Left renal pelvis (tissue), 4 donors: ENCODE measurements at places on chromosomes 3 and 15. TPM values are rescaled to one million over a fixed set of nuclear protein-coding genes. Genes with fewer than 3 reads are reported as not detected.

RAB6B gene
- 18.9 TPM for polyA plus RNA-seq

- no peak for DNase-seq
These were observed 39.9 kb downstream of the NKIRAS1 start for GRCh38 chr3:23876923-23877322.

GRCh38 chr3:49339941-49340800, at the start of gene USP4:
TSS of gene USP4 (minus strand) at chr3:49340053. CDS start at chr3:49340024, 29 bp downstream.
- peak; percentile 82 for DNase-seq

SCG3 gene
- polyA plus RNA-seq: 0.49 TPM

DNA sequence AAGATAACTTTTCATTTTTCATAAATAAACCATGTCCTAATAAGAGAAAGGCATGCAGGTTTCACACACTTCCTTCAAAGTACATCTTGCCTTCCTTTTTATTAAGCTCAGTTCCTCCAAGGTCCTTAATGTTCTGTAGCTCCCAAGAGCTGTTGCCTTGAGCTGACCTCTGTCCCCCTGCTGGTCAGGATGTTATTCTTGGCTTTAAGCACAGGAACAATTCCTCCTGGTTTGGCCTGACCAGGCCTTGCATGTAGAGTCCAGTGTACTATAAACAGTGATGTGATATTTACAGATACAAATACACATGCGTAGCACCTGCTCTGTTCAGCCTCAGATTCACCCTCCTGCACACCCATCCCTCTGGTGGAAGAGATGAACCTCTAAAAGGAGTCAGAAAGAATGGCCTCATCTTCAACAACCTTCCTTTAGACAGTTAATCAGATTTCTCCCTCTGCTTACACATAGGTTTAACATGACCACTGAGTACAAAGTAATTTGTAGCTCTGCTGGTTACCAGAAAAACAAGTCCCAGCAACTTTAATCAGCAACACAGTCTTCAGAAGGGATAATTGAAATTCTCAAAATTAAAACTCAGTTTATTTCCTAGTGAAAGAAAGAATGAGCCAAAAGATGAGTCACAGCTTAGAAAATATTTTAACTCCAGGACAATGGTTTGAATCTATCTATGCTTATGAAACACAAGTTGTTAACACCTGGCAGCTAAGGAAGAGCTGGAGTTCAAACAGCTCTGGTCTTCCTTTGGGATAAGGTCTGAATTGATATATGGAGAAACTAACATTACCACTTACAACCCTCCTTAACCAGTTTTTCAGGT, 46.5 kb downstream of the PTPN9 start:
- DNase-seq: peak; percentile 22

CLDN16 gene
- 1.8 TPM for polyA plus RNA-seq

DNA sequence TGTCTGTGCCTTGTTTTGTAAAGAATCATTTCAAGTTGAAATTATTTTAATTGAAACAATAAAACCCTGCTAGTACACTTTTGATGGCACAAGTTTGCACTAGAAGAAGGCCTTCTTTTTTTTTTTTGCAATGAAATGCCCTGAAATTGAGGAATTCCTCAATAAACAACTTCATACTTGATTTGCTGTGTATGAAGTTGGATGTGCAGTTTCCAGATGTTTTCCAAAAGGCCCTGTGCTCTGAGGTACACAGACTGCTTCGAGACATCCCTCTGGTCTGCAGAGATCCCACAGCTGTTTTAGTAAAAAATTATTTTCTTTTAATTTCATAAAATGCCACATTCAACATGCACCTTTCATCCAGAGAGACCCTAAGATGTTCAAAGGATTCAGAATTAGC, 48.9 kb downstream of the HES1 start:
- no peak for DNase-seq

DNA sequence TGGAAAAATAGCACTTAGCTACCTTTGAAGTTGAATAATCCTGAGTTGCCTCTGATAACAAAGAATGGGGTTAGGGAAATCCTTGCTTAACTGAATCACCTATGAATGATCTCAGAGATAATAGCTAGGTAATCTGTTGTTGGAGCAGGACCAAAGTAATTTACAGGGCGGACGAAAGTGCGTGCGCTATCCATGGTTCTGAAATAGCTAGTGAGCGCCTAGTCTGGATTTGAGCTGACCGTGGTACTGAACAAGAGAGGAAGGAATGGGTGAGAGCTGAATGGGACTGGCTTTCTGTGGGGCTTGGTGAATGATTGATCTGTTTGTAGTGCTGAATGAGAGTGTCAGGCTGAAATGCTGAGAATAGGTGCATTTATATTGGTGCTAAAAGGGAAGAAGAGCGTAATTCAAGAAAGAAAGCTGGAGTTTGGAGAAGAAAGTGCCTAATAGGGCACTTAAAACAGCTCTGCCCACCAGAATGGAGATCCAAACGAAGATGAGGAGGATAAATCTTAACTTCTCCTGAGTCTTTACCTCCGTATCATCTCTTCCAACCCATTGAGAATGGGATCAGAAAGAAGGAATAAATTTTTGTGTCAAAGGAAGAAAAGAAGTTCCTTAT, 10.1 kb downstream of the SCN10A start:
- DNase-seq: peak; percentile 75

GPR176 gene
- 15.7 TPM for polyA plus RNA-seq

- no peak for DNase-seq
These were observed 12.8 kb upstream of the SH3BP5 start for GRCh38 chr3:15345066-15345607.

IL5RA gene
- 0.73 TPM for polyA plus RNA-seq

DNA sequence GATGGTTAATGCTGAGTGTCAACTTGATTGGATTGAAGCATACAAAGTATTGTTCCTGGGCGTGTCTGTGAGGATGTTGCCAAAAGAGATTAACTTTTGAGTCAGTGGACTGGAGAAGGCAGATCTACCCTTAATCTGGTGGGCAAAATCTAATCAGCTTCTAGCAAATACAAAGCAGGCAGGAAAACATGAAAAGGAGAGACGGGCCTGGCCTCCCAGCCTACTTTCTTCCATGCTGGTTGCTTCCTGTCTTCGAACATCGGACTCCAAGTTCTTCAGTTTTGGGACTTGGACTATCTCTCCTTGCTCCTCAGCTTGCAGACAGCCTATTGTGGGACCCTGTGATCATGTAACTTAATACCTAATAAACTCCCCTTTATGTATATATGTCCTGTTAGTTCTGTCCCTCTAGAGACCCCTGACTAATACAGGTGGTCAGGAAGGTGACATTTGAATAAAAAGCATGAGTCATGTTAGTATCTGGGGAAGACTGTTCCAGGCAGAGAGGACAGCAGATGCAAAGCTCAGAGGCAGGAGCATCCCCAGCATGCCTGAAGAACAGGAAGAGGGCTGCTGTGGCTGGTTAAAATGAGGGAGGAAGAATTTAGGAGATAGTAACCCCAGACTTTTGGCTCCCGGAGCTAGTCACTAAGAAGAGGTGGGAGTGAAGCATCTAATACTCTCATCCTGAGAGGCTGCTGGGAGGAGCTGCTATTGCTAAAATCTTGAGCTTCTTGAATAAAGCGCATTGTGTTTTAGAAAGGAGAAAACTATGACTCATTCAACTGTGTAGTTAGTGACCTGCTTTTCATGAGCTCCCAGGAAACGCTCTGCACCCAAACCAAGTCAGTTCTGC, 207.4 kb upstream of the HES1 start:
- DNase-seq: no peak

GRCh38 chr3:196684548-196685407, 27.3 kb downstream of the CEP19 start:
- DNase-seq: no peak

CNTN3 gene
- polyA plus RNA-seq: 6.9 TPM

- DNase-seq: no peak
These were observed 48.6 kb downstream of the MCCC1 start for GRCh38 chr3:183050706-183051105.

EHHADH gene
- polyA plus RNA-seq: 27.3 TPM

EPHB1 gene
- 5.8 TPM for polyA plus RNA-seq

DNASE1L3 gene
- polyA plus RNA-seq: 4.4 TPM

DNA sequence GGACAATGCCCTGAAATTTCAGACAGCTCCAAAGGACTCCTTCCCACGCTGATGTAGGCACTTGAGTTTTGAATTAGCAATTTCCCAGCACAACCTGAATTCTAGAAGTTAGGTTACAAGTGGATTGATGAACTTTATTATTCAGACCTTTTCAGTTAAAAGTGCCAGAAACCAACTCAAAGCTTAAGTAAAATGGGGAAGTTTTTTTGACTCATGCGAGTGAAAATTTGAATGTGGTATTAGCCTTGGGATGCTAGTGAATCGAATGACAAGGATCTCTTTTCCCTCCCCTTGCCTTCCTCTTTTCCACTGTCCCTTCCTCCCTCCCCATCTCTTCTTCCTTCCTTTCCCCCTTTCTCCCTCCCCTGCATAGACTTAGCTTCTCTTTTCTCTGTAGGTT, 295.1 kb upstream of the PROK2 start:
- no peak for DNase-seq

- DNase-seq: no peak
These were observed 27.4 kb downstream of the MIX23 start for GRCh38 chr3:122355612-122356011.

GHRL gene
- polyA plus RNA-seq: 2.4 TPM

- no peak for DNase-seq
These were observed 27.1 kb upstream of the CSPG4 start for GRCh38 chr15:75739791-75740190.

GRCh38 chr3:28449398-28449797, 100.8 kb upstream of the AZI2 start:
- no peak for DNase-seq

- no peak for DNase-seq
These were observed 303.0 kb downstream of the PLOD2 start for GRCh38 chr3:145857956-145858355.

CPNE9 gene
- not detected for polyA plus RNA-seq

SH3BP5 gene
- polyA plus RNA-seq: 44.2 TPM

DNA sequence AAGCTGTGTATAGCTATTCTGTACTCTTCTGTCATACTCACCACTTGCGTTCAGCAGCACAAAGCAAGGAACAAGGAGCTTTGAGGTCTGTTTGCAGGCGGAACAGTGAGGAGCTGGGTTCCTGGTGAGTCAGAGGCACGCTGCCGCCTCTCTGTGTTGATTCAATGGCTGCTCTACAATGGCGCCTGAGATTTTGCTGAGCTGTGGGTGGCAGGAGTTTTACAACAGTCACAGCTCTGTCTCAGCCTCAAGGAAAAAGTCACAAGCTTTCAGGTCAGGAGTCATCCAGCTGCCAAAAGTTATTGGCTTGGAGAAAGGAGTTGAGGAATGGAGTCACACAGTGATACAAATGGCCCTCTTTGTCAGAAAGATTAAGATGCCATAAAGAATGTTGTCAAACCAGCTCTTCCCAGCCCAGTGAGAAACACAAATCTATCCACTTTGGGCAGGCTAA, 98.1 kb downstream of the SSR3 start:
- DNase-seq: no peak

- DNase-seq: no peak
These were observed 2.8 kb upstream of the VGLL3 start for GRCh38 chr3:86993704-86994103.

DNA sequence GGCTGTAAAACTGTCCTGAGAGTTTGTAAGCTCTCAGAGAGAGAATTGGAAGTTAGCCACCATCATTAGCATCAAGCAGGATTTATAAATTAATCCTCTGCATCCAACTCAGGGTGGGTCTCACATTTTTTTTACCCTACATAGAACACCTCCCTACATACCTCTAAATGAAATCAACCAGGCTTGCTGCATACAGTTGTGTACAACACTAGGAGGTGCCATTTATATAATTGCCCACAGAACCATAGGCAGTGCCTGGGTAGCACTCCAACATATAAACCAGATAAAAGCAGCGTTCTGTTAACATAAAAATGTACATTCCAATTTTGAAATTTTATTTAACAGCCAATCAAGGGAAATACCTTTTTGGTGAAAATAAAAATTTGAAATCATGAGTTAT, 48.2 kb upstream of the SELENOK start:
- DNase-seq: no peak

GRCh38 chr15:63818191-63818590, 15.6 kb downstream of the HERC1 start:
- DNase-seq: no peak

GRCh38 chr15:70856177-70856883, 2.4 kb upstream of the LARP6 start:
- no peak for DNase-seq

DNA sequence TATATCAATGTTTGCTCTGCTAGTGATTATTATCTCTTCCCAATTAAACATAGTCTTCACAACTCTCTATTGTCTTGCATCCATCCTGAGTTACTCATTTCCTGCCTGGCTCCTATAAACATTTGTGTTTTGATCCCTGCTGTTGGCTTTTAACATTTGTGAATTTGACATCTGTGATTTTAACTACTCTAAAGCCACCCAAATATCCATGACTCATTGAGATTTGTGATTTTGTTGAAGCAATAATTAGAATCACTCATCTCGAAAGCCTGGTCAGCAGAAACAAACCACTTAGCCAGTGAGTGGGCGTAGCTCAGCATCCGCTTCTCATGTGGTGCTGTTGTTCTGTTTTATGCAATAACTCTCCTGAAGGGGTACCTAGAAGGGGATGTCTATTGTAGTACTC, 174.3 kb upstream of the ZBTB20 start:
- DNase-seq: no peak

DNA sequence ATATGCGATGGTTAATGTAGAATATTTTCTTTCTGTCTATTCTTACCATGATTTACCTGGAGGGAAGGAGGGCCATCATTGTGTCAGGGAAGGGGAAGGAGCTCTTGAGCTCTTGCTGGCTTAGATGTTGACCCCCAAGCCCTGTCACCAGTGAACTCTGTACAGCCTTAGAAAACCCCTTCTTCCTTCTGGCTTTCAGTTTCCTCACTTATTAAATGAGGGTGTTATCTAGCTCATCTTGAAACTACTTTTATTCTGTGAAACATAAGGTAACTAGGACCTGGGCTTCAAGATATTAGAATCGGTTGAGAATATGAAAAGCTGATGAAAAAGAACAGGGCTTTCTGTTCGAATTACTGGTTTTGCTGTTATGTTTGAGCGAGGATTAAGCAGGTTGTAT, 25.1 kb upstream of the UTS2B start:
- no peak for DNase-seq

- DNase-seq: no peak
These were observed 77.8 kb upstream of the GSK3B start for GRCh38 chr3:120172070-120172469.

GOLGA8S gene
- polyA plus RNA-seq: 1.4 TPM

GRCh38 chr3:86929046-86929445, 61.9 kb downstream of the VGLL3 start:
- no peak for DNase-seq

POU1F1 gene
- not detected for polyA plus RNA-seq

GRCh38 chr3:105857601-105858000, 11.2 kb downstream of the CBLB start:
- DNase-seq: no peak

DNA sequence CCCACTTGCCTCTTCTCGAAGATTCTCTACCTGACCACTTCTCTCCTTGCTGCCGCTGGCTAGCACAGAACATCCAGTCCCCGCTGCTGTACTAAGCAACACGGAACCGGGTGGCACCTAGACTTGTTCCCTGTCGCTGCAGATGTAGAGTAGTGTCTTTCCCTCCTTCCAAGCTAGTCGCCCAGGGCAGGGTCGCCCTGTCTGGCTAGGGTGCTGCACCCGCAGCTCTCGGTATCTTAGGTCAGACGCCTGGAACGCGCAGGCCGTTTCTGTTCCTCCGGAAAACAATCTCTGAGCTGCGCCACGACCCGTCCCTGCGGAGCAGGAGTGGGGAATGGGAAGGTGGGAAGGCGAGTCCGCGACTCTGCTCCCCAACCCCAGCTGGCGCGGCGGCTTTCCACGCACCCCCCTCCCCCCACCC, 758 bp upstream of the SNX33 start:
- no peak for DNase-seq

GRCh38 chr3:50649451-50649931, 25.2 kb upstream of the DOCK3 start:
- DNase-seq: no peak

- DNase-seq: no peak
These were observed 78.8 kb upstream of the THBS1 start for GRCh38 chr15:39502082-39502447.

HTR3E gene
- polyA plus RNA-seq: 0.11 TPM
